ENCODE measurements at places on chromosomes 6 and 20.

GRCh38 chr6:89566930-89567629 is 71.5 kb downstream of the LYRM2 start:
- DNase-seq: no peak

GRCh38 chr6:40582892-40583291 is 4.3 kb downstream of the LRFN2 start:
- DNase-seq: peak; percentile 6

GRCh38 chr20:21571841-21572690 is 58.2 kb upstream of the NKX2-2 start:
- DNase-seq: no peak

GRCh38 chr6:121855521-121855920 is 420.1 kb downstream of the GJA1 start:
- no peak for DNase-seq

GRCh38 chr6:53487080-53487479 is 57.8 kb downstream of the GCLC start:
- no peak for DNase-seq

DNA sequence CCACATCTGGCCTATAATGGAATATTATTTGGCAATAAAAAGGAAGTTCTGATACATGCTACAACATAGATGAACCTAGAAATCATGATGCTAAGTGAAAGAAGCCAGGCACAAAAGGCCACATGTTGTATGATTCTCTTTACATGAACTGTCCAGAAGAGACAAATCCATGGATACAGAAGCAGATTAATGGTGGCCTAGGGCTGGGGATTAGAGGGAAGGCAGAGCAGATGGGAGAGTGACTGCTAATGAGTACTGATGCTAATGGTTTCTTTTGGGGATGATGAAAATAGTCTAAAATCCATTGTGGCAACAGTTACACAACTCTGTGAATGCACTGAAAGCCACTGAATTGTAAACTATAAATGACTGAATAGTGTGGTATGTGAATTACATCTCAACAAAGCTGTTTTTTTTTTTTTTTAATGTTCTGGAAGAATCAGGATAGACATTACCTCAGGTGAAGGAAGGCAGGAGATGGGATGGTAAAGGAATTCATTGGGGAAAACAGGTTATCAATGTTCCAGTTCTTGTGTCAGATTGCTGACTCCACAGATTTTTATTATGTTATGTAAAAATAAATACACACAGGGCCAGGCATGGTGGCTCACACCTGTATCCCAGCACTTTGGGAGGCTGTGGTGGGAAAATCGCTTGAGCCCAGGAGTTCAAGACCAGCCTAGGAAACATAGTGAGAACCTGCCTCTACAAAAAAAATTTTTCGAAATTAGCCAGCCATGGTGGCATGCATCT is 8.9 kb upstream of the SOX12 start:
- DNase-seq: no peak

DNA sequence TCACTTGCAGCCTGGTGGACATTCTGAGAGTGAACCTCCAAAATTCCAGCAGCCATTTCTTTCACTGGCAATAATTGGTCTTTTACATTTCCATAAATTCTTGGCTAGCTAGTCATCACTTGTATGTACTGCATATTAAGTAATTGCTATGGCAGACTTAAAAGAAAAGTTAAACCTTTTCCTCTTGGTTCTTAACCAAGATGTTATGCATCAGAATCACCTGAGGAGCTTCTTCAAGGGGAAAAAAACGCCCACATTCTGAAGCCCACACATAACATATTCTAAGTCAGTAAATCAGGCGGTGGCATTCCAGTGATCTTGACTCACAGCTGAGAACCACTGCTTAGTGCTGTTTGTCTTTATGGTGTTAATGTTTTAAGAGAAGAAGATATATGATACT is 37.0 kb downstream of the CDC40 start:
- no peak for DNase-seq

DNA sequence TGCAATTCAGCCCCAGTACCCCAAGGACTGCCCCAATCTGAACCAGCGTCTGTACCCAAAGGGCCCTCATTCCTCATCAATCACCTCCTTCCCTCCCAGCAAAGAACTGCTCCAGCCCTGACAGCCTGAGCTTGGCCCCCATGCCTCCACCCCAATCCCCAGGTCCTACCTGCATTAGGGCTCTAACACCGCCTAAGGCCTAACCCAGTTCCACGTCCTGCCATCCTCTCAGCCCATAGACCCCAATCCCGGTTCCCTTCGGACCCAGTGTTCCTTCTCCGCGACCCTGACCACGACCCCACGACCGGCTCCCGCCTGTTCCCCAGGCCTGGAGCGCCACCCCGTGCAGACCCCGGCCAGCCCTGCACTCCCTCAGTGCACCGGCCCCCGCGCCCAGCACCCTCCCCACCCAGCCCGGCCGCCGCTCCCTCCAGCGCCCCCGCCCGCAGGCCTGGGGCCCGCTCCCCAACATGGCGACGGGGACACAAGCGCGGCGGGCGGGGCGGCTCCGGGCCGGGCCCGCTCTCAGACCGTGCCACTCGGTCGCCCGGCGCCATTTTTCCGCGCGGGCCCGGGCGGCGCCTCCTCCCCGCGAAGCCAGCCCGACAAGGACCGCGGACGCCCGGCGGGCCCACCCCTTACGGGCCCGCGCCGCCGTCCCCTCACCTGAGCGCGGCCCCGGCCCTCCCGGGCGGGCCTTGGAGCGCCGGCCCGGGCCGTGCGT is 483 bp downstream of the NCOA6 start:
- no peak for DNase-seq

DNA sequence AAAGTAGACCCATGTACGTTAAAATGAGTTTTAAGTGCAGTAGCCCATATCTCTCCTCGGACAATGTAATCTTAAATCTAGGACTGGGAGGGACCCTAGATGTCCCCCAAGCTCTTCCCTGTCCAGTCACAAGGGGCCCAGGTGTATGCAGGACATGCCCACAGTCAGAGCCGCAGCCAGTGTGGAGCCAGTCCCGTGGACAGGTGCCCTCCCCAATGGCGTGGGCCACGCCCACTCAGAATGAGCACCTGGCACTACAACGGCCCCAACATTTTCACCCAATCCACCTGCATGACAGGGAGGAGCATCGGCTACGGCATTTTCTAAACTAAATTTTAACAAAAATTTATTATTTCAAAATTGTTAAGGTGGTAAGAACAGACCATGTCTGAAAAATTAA is 53.2 kb downstream of the WDR27 start:
- no peak for DNase-seq

DNA sequence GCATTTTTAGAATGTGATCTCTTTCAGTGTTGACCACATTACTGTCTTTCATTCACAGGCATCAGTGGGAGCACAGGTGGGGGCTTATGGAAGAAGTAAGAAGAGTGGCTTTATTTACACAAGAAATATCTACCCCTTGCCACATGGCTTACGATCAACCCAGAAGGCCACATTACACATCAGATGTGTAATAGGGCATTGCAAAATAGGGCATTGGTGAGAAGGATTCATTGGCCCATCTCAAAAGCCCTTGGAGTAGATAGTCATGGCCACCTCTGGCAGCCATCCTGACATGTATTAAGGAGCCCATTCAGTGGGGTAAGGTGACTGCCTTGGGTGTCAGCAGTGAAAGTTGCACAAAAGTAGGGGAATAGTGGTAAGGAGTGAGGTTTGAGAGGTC is 97.5 kb downstream of the MAFB start:
- DNase-seq: no peak

- no peak for DNase-seq
Measured at GRCh38 chr6:151448623-151449022, 3.3 kb downstream of the RMND1 start.

DNA sequence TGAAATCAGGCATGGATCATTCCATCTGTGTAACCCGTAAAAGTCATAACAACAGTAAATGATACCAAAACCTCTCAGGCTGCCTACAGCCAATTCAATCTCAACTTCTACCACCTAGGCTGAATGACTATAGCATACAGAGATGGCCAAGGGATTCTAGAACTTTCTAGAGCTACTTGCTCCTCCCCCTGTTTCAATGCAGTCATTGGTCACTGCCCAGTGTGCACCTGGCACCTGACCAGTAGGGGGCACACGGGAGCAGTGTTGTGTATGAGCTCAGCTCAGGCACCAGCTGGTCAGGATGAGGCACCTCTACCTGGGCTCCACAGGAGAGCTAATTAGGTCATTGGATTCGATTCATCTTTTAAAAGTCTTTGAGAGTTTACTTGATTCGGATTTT is 86.2 kb downstream of the PLEKHG1 start:
- DNase-seq: no peak

DNA sequence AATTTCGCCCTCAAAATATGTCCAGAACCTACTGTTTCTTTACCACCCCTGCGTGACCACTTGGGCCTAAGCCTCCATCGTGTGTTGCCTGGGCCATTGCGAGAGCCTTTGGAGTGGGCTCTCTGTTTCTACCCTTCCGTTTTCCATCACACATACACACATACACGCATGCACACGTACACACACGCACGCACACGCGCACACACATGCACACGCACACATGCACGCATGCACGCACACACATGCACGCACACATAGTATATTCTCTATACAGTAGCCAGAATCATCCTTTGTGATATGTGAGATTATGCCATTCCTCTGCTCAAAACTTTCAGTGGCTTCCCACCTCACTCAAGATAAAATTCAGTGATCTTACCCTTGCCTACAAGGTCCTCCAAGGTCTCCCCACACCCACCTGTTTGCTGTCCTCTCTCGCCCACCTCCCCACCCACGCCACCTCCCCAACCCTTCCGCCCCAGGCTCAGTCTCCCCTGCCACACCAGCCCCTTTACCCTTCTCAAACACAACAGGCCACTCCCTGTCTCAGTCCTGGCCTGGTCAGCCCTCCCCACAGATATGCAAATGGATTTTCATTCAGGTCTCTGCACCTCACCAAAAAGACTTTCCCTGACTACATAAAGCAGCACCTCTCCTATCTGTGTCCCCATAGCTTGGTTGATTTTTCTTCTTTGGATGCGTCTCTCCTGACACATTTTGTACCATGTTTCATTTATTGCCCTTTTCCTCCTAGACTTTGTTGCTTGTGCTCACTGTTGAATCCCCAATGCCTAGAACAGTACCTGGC is 559.6 kb downstream of the CD83 start:
- DNase-seq: no peak

GRCh38 chr6:135088818-135089809 is 34.5 kb upstream of the HBS1L start:
- DNase-seq: peak; percentile 42

DNA sequence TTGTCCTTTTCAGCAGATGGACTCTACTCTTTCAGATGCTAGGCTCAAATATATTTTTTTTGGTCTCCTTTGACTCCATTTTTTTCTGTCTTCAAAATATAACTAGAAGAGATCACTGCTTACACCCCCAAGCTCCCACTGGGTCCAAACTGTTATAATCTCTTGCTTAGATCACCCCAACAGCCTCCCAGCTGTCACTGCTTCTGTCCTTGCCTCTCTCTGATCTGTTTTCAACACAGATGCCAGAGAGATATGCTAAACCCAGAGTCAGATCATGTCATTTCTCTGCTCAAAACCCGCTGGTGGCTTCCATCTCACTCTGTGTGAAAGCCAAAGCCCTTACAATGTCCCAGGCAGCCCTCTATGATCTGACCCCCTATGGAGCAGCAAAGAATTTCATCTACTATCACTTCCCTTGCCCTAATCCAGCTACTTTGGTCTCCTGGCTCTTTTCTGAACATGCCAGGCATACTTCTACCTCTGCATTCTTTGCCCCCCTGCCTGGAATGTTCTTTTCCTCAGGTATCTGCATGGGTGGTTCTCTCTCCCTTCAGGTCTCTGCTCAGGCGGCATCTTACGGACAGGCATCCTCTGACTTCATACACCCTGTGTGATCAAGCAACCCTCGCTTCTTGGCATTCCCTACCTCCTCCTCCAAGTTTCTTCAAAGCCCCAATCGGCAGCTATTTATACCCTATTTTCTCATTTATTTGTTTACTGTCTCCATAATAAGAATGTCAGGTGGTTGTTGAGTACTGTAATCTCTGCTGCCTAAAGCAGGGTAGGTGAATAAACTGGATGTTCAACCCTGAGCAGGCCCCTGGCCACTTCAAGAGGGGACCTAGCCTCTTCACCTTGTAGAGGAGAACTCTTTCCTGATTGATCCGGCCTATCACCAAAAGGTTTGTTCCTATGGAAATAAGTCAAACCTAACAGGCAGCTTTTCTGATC is 43.6 kb upstream of the SLC4A11 start:
- no peak for DNase-seq

DNA sequence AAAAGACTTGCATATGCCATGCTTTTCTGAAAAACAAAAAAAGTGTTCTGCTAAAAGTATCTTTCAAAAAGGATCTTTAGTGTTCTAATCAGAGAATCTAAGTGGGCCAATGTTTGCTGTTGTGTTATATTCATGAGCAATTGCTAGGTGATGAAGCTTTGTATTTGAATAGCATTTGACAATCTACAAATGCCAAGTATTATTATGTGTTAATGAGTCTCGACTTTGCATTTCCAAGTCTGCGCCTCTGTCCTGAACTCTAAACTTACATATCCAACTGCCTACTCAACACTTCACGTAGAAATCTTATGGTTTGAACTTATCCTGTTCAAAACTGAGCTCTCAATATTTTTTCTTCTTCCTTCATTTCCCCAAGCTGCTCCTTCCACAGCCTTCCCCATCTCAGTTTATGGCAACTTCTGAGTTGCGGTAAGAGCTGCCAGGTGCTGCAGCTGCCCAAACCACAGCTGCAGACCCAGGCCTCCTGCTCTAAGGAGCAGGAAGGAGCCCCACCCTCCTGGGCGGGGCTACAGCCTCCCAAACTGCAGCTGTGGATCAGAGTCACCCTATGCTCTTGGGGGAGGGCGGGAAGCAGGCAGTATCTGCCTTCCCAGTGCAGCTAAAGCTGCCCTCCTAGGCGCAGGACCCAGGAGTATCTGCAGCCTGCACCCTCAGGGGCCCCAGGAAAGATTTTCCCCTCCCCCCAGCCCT is 16.7 kb upstream of the MAK start:
- DNase-seq: no peak

GRCh38 chr6:107653183-107653580 is 163.3 kb downstream of the SOBP start:
- DNase-seq: no peak

DNA sequence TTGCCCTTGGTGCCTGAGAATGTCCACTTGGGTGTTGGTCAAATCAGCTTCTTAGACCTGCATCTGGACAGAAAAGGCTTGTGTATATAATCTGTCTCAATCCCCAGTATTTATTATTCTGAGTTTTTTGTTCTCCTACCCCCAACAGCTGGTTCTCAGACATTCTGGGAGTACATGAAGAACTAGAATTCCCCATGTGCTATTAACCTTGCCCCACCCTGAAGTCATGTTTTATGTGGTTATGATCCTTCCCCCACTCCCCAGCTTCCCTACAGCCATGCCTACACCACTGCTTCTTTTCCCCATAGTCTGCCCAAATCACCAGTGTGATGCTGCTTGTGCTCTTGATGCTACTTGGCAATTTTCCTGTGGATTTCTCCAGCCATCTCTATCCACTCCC is 157.0 kb downstream of the ADAT2 start:
- DNase-seq: no peak

DNA sequence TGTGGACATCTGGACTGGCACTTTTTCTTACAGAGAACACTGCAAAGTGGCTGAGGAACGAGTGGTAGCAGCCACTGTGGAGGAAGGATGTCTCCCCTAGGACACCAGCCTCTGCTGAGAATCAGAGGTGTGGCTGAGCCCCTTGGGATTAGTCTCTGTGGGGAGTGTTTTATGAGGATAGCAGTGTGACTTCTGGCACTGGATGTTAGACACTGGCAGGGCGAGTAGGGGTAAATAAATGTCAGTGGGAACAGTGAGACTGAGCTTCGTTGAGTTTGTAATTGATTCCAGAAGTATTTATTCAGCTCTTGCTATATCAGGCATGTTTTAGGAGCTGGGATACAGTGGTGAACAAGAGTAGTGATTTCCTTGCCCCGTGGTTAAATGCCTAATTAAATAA is 124.0 kb downstream of the JARID2 start:
- DNase-seq: no peak

- no peak for DNase-seq
Measured at GRCh38 chr6:169918954-169919549, 167.6 kb downstream of the ERMARD start.
